ENCODE measurements at places on chromosomes 6 and 20. TPM values are rescaled to one million over a fixed set of nuclear protein-coding genes. Genes with fewer than 3 reads are reported as not detected.

The XKR7 gene
- total RNA-seq: not detected

The TRPC4AP gene
- 75.2 TPM for total RNA-seq

The PPP1R14C gene
- total RNA-seq: not detected

The PRPH2 gene
- 1.7 TPM for total RNA-seq

The SYTL3 gene
- total RNA-seq: 0.84 TPM

The BAK1 gene
- 8.3 TPM for total RNA-seq

The VGLL2 gene
- total RNA-seq: not detected

The MYCT1 gene
- not detected for total RNA-seq

The AIF1 gene
- total RNA-seq: not detected

The TXNDC5 gene
- 314 TPM for total RNA-seq

The BNIP5 gene
- not detected for total RNA-seq

The PFDN4 gene
- total RNA-seq: 93.5 TPM

The CTAGE9 gene
- under 0.01 TPM for total RNA-seq

The PIGT gene
- 91.5 TPM for total RNA-seq

The LHFPL5 gene
- not detected for total RNA-seq

The MEP1A gene
- not detected for total RNA-seq

The PHACTR1 gene
- total RNA-seq: 2.5 TPM

The MOG gene
- total RNA-seq: not detected

The ZC2HC1B gene
- total RNA-seq: not detected

The HCK gene
- not detected for total RNA-seq

The LYRM4 gene
- 18.8 TPM for total RNA-seq

The CBLN4 gene
- total RNA-seq: not detected

The GTSF1L gene
- not detected for total RNA-seq

The PXDC1 gene
- 40.9 TPM for total RNA-seq

The SNAP25 gene
- total RNA-seq: 5.1 TPM

The ZNF341 gene
- 1.3 TPM for total RNA-seq

The MAFB gene
- 1.0 TPM for total RNA-seq

The HLA-DQA1 gene
- not detected for total RNA-seq

The OXT gene
- not detected for total RNA-seq

The BPIFB4 gene
- total RNA-seq: not detected

The HIVEP2 gene
- 4.5 TPM for total RNA-seq

The GJA10 gene
- total RNA-seq: not detected

The GABBR1 gene
- 4.8 TPM for total RNA-seq

The SNPH gene
- total RNA-seq: 6.4 TPM

The GSTA2 gene
- total RNA-seq: not detected

The TULP1 gene
- total RNA-seq: not detected

The POLR3F gene
- total RNA-seq: 14.6 TPM

Measured in bronchus fibroblast of lung (primary cell).